Cerebellar nuclear complex (tissue), 1 donor: ENCODE measurements at places on chromosomes 6 and 20.

GRCh38 chr6:142246960-142247359, 54.8 kb upstream of the ADGRG6 start:
- DNase-seq = no peak

DNA sequence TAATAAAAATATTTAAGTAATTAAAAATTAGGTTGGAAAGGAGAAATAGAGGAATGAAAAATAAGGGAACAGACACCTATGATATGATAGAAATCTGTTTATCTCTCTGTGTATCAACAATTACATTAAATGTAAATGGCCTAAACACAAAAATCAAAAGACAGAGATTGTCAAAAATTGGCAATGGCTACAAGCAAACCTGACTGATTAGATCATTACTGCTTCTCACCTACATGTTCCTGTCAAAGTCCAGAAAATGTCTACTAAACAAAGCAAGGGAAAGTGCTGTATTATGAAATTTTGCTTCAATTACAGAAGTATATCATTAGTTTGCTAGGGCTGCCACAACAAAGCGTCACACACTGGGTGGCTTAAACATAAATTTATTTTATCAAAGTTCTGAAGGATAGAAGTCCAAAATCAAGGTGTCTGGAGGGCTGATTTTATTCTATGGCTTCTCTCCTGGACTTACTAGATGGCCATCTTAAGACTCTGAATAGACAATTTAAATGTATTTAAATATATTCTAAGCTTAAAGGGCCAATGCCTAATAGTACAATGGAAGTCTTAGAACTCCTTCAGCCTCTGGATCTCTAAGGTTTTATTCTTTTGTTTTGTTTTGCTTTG, 6.3 kb downstream of the ME1 start:
- DNase-seq = no peak

- DNase-seq = no peak
Measured at GRCh38 chr6:29490055-29490454, 2.3 kb upstream of the MAS1L start.

DNA sequence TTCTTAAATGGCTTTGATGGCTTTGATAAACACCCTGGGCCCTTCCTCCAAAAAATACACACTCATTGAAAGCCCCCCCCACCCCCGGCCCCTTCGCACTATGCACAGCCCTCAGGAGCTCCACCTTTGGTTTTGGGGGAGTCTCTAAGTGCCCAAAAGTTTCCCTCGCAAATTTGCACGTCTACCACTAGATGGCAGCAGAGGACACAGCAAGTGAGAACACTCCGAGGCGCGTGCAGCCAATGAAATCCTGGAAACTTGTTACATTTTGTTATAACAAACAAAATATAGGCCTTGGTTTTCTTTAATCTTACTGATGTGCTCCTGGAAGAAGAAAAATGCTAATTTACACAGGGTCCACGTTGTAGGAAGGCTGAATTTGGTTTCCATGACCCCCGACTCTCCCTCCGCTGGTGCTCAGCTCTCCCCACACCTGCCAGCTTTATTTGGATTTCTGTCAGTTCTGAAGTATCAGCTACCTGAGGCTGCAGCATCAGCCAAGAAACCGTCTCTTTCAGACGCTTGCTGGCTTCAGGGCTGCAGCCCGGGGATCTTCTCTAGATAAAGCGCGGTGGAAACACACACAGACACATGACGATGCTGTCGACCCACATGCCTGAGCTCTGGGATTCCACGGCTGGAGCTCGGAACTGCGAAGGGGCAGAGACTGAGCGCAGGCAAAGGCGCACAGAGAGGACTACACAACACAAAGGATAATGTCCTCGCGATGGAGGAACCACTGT, 148.3 kb upstream of the RPS6KA2 start:
- no peak for DNase-seq

DNA sequence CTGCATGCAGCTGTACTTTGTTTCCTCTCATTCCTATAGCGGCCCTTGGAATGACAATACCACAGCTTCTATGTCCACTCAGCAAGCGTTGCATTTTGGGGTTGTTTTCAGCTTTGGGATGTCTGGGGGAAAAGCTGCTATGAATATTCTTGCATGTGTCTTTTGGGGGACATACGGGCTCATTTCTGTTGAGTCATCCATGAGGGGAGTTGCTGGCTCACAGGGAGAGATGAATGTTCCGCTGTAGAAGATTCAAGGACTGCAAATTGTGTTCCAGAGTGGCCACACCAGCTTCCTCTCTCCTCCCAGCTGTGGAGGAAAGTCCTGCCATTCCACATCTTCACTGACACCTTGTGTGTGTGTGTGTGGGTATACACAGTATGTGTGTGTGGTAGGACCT, 43.3 kb downstream of the TGM2 start:
- DNase-seq = no peak

DNA sequence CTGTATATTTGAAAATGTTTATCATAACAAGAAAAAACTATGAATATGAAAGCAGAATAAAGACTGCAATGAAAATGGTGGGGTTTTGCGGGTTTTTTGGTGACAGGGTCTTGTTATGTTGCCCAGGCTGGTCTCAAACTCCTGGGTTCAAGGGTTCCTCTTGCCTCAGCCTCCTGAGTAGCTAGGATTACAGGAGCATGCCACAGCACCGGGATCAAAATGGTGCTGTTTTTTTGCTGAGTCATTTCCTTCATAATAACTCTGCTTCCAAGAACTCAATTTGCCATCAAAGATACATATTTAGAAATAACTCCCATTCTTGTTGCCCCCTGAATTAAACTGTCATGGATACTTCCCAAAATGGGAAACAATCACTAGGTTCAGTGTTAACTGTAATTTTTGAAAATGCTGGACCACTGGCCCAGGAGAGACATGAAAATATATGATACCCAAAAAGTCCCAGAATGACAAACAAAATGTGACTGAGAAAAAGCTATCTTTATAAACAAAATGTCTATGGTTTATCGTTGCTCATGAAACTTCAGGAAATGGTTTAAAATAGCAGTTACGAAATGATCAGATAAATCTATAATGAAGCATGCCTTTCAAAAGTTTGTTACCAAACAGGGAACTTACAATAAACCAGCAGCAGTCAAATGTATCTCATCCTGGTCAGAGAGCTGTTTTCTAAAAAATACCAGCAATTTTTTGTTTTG, 32.2 kb downstream of the ILRUN start:
- DNase-seq = no peak

GRCh38 chr6:135537741-135538301, 40.3 kb upstream of the AHI1 start:
- no peak for DNase-seq

DNA sequence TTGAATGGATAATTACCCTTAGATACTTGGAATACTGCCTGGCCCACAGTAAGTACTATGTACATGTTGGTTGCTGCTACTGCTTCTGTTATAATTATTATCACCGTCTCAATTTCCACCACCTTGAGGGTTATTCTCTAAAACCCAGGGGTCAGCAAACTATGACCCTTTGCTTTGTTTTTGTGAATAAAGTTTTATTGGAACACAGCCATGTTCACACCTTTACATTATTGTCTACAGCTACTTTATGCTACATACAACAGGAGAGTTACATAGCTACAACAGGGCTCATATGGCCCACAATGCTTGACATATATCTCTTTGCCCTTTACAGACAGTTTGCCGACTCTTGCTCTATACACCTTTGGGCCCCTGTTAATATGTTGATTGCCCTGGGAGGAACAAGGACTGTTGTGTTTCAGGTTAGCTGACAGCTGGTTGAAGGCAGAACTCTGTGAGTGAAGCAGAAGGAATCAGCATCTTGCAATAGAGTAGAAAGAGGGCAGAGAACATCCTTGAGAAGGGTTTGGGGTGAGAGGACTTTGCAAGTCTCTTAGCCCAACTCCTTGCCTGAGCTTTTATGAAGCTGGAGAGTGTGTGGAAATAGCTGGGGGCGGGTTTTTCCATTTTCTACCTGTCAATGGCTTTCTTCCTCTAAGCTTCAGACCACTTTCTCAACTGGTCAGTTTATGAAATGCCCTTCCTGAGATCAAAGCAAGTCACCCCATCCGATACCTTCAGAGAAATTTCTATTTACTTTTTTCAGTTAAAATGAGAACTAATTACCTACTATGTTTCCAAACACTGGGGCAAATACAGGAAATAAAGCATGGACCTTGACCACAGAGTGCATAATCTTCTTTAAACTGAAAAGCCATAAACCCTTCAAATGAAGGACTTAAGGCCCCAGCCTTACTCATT, 3.5 kb upstream of the MEP1A start:
- DNase-seq = no peak

GRCh38 chr6:7896465-7896987, 14.1 kb downstream of the TXNDC5 start:
- no peak for DNase-seq

DNA sequence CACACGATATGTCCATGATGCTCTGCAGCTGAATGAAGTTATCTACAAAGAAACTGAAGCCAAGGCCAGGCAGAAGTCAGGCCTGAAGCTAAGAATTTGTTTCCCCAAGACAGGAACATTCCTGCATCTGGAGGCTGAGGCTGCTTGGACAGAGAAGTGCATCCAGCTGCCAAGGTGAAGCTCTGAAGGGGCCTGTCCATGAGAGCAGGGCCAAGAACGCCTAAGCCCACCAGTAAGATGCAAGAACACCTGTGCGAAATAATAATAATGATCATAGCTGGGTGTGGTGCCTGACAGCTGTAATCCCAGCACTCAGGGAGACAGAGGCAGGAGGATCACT, 37.7 kb upstream of the B4GALT5 start:
- DNase-seq = no peak

DNA sequence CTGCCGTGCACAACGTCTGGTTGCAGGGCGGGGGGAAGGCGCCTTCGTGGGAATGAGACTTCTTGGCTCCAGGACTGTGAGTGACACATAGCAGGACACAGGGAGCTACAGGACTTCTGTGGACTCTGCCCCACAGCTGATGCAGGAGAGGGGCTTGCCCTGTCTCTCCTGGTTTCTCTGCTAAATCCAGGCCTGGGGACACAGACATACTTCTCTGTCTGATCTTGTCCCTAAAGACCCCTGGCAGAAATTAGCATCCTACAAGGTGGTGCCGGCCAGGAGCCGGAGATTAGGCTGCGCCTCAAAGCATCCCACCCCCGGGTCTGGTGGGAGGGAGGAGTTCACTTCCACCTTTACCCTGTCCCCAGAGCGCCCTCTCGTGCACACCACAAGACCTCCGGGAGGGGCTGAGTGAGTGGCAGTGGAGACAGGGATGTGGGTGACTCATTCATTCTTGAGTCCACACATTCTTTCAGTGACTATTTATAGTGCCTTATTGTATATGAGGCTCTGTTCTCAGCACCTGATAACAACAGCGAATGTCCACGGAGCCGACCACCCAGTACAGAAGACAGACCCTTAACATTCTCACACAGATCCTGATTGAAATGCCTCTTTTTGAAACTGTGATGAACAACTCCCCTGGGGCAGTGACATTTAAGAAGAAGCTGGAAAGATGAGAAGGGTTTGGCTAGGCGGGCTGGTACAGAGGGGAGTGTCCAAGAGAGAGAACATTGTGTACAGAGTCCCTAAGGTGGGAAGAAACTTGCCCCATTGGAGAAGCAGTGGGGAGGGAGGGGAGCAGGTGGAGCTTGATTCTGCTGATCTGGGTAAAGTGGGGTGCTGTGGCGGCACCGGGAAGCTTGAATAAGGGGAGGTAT, 39.0 kb downstream of the GMPR start:
- DNase-seq = no peak

- DNase-seq = no peak
Measured at GRCh38 chr6:168155193-168155592, 76.2 kb upstream of the FRMD1 start.

- DNase-seq = no peak
Measured at GRCh38 chr6:14921170-14921569, 324.7 kb upstream of the JARID2 start.

DNA sequence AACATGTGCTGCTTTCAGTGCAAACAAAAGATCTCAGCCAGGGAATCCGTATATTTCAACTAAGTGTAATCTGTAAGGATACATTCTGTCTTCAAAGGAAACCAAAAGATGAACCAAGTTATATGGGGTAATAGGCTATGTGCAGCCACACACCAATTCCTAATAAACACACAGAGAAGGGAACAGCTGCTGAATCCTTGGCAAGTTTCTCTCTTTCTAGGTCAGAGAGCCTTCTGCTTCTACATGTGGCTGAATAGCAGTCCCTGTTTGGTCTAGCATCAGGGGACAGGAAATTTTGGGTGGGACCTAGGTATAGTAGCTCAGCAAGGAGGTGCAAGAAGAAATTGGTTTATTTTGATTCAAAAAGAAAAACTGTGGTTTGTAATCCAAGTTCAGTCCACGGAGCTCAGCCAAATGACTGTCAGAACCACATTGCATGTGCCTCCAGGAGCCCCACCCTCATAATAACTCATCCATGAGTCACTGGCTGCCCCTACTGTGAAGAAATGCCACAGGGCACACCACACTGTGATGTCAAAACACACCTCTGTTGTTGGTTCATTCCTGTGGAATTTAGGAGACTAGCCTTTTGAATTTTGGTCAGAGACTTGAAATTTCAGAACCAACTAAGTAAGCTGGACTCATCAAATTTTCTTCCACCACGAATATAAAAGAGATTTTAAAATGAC, 21.1 kb downstream of the SPTLC3 start:
- DNase-seq = no peak

DNA sequence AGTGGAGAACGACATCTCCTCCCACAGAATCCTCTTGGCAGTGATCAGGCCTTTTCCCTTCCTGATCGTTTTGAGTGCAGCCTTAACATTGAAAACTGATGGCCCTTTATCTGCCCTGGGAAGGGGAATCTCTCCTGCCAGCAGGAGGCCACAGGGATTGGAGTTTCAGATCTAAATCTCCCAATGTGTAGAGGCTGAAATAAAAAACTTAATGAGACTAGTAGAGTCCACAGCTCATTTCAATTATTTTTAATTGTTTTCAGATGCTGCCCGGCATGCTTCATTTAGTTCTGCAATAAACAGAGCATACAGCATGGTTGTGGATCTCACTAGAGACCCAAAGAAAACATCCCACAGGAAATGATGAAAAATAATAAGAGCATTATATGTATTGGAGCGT, 662.2 kb upstream of the HS3ST5 start:
- no peak for DNase-seq

DNA sequence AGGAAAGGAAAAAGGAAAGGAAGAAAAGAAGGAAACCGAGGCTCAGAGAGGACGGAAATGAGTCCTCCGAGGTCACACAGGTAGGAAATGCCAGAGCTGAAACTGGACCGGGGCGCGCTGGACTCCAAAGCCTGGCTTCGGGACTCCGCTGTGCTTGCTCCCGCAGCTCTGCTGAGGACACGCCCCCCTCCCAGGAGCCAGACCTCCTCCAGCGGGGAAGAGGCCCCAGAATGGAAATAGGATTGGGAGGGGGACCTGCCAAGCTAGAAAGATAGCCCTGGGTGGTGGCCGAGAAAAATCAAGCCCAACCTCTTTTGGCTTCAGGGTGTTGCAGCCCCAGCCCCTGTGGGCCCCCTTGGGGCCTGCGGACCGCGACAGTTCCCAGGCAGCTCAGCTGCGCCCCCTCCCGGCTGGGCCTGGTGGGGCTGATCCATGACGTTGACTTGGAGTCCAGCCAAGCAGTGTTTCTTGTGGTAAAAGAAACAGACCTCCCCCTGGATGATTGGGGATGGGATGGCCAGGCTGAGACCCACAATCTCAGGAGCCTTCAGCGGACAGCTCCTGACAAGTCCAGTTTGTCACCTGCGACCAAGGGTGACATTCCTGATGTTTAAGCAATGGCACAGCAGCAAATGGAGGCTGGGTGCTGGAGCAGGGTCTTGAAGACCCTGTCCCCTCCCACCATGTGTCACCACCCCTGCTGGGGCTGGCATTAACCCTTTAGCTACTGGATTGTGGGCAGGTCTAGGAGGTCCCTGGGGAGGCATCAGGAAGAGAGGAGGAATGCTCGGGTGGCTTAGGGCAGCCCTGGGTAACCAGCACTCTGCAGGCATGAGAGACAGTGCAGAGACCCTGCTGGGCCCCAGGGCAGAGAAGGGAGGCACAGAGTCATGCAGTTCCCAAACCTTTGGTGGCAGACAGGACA, 55.4 kb downstream of the RIPOR3 start:
- no peak for DNase-seq
